ENCODE measurements at places on chromosomes 16 and 17. TPM values are rescaled to one million over a fixed set of nuclear protein-coding genes. Genes with fewer than 3 reads are reported as not detected.

- no peak for DNase-seq
Measured at GRCh38 chr16:86697715-86698114, 119.4 kb downstream of the FOXL1 start.

- no peak for DNase-seq
Measured at GRCh38 chr17:75548813-75549212, 23.3 kb downstream of the LLGL2 start.

DNA sequence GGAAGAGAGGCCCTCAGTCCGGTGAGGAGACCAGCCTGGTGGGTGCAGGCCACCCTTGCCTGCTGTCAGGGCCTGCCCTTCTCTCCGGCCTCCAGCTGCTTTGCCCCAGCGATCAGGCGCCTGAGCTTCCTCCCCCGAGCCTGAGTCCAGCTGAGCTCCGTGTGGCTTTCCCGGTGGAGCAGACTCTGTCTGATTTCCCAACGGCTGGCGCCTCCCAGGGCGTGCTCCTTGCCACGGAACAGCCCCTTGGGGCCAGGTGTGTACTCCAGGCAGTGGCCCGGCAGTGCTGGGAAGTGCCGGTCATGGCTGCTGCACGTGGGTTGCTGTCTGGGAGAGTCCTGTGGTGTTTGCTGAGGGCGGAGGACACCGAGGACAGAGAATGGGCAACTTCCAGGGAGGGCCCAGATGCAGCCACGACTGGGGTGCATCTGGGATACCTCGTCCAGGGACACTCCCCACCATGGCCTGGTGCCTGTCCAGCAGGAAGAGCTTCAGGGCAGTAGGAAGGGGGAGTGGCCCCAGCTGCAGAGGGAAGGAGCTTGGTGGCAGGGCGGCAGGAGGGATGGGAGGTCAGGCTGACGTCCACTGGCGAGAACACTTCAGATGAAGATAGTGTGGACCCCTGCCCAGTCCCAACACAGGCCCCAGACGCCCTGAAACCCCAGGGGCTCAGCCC, 22.5 kb downstream of the METRNL start:
- no peak for DNase-seq

DNA sequence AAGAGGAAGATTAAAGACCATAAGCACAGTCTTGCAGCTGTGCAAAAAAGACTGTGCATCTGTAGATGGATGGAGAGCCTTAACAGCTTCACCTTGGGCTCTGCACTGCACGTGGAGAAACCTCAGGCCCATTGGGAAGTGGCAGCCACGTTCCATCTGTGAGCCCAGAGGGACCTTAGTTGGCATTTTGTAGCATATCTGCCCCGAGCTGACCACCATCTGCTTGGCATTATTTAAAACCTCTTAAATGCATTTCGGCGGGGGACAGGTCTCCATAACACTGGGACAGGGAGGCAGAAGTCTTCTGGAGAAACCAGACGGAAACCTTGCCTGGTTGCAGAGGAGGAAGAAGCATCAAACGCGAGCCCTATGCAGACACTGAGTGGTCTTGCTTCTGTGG, 345.6 kb downstream of the CPPED1 start:
- DNase-seq: no peak

GRCh38 chr17:79563237-79564013, 47.4 kb downstream of the RBFOX3 start:
- no peak for DNase-seq

DNA sequence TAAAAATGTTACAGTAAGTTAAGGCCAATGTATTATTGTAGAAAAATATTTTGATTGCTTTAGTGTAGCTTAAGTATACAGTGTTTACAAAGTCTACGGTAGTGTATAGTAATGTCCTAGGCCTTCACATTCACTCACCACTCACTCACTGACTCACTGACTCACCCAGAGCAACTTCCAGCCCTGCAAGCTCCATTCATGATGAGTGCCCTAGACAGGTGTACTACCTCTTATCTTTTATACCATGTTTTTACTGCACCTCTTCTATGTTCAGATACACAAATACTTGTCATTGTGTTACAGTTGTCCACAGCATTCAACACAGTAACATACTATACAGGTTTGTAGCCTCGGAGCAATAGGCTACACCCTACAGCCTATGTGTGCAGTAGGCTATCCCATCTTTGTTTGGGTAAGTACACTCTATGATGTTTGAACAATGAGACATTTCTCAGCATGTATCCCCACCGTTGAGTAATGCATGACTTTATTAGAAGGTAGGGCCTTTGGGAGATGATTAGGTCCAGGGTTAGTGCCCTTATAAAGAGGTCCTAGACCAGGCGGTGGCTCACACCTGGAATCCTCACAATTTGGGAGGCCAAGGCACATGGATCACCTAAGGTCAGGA, 117.8 kb downstream of the SLC39A11 start:
- DNase-seq: no peak

- DNase-seq: no peak
Measured at GRCh38 chr17:21689604-21690003, 2.7 kb upstream of the KCNJ18 start.

GRCh38 chr16:539901-540530, 12.5 kb downstream of the CAPN15 start:
- no peak for DNase-seq

- no peak for DNase-seq
Measured at GRCh38 chr17:73536700-73537605, 107.3 kb downstream of the SDK2 start.

The LPO gene
- polyA plus RNA-seq: 0.23 TPM

The CARD14 gene
- 0.33 TPM for polyA plus RNA-seq

The ATP2A3 gene
- polyA plus RNA-seq: 67.7 TPM
